Ascending aorta (tissue), 2 donors: ENCODE measurements at places on chromosomes 1 and 21.

DNA sequence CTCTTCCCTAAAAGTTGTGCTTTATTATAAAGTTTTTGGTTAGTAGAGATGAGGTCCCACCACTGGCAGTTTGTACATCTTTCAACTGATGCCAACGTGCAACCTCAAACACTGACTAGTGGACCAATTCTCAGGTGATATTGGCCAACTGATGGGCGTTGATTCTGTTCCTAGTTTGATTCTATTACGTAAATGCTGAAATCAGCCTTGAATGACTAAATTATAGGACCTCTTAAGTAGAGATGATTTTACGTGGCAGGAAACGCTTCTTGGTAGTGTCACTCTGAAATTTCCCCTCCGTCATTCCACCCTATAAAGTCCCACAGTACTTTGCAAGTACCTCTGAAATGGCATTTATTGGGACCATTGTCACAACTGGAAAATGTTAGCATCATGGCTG lies 8.8 kb upstream of the FNDC7 start:
- DNase-seq = no peak

GRCh38 chr1:24743404-24744211 lies 1.6 kb upstream of the CLIC4 start:
- no peak for DNase-seq

DNA sequence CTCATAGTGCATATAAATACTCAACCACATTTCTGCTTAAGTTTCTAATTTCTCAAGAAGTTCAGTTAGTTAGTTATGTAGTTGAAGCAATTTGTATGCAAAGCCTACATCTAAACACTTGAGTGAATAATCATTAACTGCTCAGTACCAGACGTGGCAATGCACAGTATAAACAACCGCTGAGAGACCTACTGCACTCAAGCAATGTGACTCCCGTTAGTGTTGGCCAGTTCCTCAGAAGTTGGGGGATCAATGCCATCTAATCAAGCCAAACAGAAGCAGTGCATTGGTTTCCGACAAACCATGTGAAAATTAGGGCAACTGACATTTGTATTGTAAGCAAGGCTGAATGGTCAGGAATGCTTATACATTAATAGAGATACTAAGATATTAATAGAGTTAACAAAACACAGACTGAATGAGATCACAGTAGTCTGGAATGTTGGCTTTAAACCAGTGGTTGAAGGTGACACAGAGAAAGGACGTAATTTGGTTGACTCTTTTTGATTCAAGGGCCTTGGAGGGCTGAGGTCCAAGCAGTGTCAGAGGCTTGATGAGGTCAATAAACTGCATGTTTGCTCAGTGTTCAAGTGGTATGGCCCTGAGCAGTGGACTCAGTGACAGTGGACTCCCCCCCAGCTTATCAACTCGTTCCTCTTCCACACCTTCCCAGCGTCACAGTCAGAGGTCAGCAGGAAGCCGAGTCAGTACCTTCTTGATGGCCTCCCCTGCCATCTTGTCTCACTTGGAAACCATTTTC lies 255.5 kb downstream of the CTH start:
- no peak for DNase-seq

DNA sequence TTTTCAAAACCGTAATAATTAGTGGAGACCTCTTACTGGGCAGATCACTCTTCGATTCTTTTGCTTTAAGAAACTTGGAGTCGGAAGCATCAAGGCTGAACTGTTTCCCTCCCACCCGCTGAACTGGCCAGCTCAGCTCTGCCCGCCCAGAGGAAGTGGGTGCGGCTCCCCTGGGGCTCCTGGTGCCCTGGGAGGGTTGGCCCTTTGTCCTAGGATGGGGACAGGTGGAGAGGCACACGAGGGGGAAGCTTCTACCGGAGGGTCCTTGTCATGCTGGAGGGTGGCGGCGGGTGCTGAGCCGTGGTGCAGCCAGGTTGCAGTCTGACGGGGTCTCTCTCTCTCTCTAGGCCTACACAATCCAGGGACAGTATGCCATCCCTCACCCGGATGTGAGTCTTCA lies 64.3 kb upstream of the COL6A1 start:
- DNase-seq = no peak

- no peak for DNase-seq
Observed at GRCh38 chr21:38843806-38844503, 38.2 kb downstream of the ETS2 start.

DNA sequence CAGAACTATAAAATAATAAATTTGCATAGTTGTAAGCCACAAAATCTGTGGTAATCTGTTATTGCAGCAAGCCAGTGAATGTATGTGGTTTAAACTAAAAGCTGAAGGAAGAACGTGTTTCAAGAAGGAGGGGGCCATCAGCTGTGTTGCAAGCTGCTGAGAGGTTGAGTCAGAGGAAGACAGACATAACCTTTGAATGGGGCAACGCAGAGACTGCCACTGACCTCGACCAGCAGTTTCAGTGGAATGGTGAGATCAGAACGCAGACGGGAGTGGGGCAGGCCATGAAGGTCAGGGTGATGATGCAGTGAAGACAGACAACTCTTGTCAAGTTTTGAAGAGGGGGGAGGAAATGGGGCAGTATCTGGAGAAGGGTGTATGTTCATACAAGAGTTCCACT lies 23.2 kb upstream of the QSOX1 start:
- no peak for DNase-seq

DNA sequence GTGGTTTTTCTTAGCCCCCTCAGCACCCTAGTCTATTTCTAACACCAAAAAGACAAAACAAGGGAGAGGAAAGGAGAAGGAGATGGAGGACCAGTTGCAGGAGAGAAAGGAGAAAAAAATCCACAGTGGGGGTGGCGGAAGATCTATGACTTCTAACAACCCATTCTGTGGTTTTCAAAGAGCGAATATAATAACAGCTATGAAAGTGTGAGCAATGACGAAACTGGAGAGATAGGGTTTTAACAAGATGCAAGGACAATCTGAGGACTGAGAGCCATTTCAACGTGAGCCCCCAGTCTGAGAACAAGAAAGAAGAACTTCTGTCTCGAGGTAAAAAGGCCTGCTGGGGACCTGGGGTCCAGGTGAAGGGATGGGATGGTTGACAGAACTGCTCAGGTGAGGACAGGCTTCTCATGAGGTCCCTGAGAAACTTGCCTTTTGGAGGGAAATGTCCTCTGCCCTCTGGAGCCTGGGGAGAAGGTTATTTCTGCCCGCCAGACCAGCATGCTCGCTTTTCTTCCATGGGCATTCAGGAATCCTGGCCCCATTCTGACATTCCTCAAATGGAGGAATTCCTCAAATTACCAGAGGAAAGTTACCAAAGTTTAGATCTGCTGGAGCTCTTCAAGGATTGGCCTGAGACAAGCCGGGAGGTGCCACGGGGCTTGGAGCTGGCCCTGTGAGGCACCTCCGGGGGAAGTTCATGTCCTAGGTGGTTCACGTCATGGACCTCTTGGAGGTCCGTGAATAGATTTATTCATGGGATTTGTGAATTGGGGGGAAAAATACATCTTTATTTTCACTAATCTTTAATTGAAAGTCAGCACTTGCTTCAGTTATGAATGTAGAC lies at the start of gene CD160:
Gene CD160 (plus strand): TSS at position 270 of the 850 bp plus-strand sequence. CDS start 8,829 bp downstream, outside the sequence.
- DNase-seq = no peak

- no peak for DNase-seq
Observed at GRCh38 chr1:215114154-215114933, 31.8 kb downstream of the KCNK2 start.

GRCh38 chr1:18536356-18536755 lies 55.6 kb downstream of the KLHDC7A start:
- DNase-seq = no peak

DNA sequence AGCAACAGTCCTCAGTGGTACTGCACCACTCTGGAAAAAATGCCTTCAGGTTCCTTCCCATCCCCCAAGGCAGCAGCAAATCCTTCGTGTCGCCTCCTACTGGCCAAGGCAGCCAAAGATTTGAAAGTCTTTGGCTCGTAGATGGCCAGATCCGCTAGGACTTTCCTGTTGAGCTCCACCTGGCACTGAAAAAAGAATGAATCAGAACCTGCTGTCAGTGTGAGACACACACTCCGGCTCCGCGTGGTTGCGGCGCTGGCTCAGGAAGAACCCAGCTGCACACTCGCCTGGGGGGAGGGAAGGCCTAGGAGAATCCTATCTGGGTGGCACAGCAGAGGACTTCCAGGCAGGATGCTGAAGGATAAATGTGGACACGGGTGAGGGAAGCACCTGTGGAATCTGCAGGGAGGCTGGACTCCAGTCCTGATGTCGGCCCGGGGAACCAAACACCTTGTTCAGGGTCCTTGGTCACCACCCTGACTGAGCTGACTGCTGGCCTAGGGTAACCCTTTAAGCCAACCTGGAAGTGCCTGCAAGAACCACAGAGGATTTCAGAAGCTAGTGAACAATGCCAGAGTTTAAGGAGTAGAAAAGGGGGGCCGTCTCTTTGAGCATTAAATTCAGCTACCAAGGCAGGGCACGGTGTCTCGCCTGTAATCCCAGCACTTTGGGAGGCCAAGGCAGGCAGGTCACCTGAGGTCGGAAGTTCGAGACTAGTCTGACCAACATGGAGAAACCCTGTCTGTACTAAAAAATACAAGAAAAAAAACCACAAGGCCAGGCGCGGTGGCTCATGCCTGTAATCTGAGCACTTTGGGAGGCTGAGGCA lies 3.2 kb upstream of the CCNL2 start:
- no peak for DNase-seq

DNA sequence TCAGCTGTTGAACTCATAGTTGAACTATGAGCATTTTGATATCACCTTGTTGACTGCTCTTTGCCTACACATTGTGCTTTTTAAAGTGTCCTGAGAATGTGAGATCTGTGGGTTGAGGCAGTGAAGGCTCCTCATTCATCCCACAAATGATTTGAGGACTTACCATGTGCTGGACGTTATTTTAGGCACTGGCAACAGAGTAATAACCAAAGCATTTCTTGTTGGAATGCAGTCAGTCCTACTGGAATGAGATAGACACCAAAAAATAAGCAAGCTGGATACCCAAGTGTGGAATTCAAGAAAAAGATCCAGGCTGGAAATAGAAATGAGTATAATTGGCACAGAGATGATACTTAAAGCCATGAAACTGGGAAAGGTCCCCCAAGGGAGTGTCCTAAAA lies 73.4 kb downstream of the ZP4 start:
- no peak for DNase-seq

GRCh38 chr1:93475681-93476080 lies 27.8 kb downstream of the FNBP1L start:
- DNase-seq = no peak

DNA sequence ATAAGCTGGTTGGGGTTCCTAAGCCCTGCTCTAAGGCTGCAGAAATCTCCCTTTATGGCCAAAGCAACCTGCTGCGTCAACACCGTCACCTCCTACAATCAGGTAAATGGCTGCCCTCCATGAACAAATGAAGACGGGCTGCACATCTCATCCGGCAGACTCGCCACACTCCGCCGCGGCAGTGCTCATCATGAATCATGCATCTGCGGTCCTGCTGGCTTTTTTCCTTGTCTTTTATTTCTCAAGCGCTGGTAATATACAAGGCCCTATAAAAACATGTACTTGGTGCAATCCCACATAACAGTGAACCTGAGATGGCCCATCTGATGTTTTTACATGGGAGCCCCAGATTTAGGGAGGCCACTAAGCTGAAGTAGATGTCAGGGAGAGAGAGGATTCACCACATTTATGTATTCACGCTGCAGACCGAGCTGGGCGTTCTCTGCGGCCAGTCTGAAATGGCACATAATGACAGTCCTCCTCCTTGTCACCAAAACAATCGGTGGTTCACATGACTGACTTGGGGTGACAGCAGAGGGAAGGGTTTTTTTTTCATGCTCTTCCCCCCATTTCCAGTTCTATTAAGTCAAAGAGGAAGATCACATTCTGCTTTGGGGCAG lies 91.6 kb downstream of the KAZN start:
- DNase-seq = no peak
